Ovary (tissue), 10 donors: ENCODE measurements at places on chromosomes 5 and 9. TPM values are rescaled to one million over a fixed set of nuclear protein-coding genes. Genes with fewer than 3 reads are reported as not detected.
A peak's percentile ranks its signal among the peaks of the same experiment; 100 is the strongest.

PHF24 gene
- 0.10 TPM for polyA plus RNA-seq

DNA sequence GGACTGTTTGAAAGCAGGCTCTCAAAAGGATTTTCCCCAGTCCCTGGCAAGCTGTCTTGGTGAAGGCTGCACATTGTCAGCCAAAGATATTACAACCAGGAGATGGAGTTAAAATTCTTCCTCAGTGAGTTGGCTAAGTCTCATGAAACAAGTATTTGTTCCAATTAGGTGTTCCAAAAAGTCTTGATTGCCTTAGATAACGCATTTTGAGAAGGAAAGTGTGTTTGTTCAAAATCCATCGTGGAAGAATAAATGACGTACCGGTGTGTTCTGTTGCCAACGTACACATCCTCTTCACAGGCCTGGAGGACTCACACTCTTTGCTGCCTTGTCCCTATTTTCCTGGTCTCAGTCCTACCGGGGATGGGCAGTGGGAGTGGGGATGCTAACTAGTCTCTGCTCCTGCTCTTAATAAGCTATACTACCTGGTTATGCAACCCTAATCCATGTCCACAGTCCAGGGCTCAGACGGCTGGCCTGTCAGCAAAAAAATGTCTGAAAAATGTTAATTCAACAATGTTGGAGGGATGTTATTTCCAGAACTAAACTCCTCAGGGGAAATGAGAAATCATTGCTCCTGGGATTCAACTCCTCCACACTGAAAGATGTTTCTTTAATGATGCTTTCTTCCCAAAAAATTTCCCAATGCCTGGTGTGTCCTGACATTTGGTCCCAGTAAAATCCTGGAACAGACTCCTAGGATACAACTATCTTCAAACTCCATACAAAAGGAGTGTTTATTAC is 175.3 kb upstream of the KLF9 start:
- no peak overlapping the region for H3K4me3 ChIP-seq
- no peaks in the 10 kb centered on the region for H3K27me3 ChIP-seq
- H3K36me3 ChIP-seq: no peaks in the 10 kb centered on the region

DNA sequence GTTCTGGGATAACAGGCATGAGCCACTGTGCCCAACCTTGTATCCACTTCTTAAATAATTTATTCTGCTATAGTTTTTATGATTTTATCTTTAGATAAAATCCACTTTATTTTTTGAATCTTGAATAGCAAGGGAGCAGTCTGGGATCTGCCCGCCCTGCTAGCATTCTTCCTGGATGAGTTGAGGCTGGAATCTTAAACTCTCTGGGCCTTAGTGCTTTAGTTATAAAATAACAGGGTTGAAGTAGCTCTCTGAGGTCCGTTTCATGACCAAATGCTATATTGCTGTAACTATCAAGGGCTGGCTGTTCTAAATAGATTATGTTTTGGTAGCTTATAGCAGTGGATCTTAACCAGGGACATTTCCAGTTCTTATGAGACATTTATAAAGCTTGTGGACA is 20.8 kb downstream of the ACER2 start:
- no peak for DNase-seq
- no peaks in the 10 kb centered on the region for H3K36me3 ChIP-seq
- peaks cover 6% of the 10 kb centered on the region for H3K4me1 ChIP-seq
- no peak overlapping the region for H3K4me3 ChIP-seq

GRCh38 chr9:129497813-129498450 is 123.0 kb downstream of the C9orf50 start:
- peak overlapping the region; percentile 96 for H3K27ac ChIP-seq
- no peak for DNase-seq
- H3K36me3 ChIP-seq: no peaks in the 10 kb centered on the region
- no peaks in the 10 kb centered on the region for H3K27me3 ChIP-seq
- H3K4me3 ChIP-seq: peak overlapping the region; percentile 55
- peaks cover 25% of the 10 kb centered on the region for H3K4me1 ChIP-seq

DNA sequence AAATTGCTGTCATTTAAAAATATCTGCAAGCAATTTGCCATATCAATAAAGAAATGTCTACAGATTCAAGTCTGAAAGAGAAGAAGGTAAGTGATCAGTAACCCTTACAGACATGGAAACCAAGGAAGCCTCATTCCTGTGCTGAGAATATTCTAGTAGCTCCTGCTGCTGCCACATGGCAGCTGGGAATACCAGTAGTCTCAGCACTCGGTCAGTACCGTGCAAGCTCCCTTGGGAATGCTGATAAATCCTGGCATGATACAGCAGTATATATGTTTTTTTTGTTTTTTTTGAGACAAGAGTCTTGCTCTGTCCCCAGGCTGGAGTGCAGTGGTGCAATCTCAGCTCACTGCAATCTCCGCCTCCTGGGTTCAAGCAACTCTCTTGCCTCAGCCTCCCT is 27.9 kb downstream of the NANS start:
- H3K36me3 ChIP-seq: no peaks in the 10 kb centered on the region
- H3K27ac ChIP-seq: no peak overlapping the region
- no peaks in the 10 kb centered on the region for H3K27me3 ChIP-seq
- no peak overlapping the region for H3K4me3 ChIP-seq
- H3K4me1 ChIP-seq: peaks cover 7% of the 10 kb centered on the region

- H3K27ac ChIP-seq: no peak overlapping the region
- no peak for DNase-seq
- no peak overlapping the region for H3K4me3 ChIP-seq
- H3K4me1 ChIP-seq: no peaks in the 10 kb centered on the region
These were observed 142.4 kb downstream of the ST8SIA4 start for GRCh38 chr5:100760688-100761087.

GRCh38 chr9:75183306-75183705 is 95.0 kb downstream of the OSTF1 start:
- H3K4me3 ChIP-seq: no peak overlapping the region
- no peak for DNase-seq
- no peaks in the 10 kb centered on the region for H3K4me1 ChIP-seq
- no peaks in the 10 kb centered on the region for H3K36me3 ChIP-seq

LURAP1L gene
- 5.9 TPM for polyA plus RNA-seq

GRCh38 chr9:130665431-130666392 is 1.3 kb downstream of the PRDM12 start:
- H3K27ac ChIP-seq: no peak overlapping the region
- DNase-seq: no peak
- no peak overlapping the region for H3K4me3 ChIP-seq
- H3K27me3 ChIP-seq: peaks cover 11% of the 10 kb centered on the region
- no peaks in the 10 kb centered on the region for H3K36me3 ChIP-seq
- peaks cover 6% of the 10 kb centered on the region for H3K4me1 ChIP-seq

DNA sequence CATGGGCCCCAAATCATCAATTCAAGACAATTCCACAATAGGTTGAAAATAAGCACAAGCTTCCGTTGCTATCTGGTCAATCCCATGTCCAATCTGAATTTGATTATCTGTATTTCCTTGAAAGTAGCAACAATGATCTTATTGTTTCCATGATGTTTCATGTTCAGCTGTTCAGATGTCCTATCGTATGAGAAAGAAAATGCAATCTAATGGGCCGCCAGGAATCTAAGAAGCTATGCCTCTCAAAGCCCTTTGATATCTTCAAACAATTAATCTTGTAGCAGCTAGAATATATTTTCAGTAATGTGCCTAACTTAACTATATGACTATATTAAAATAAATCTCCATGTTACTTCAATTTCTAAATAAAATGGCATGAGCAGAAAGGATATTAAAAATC is 32.1 kb upstream of the ALDOB start:
- H3K4me1 ChIP-seq: no peaks in the 10 kb centered on the region
- no peaks in the 10 kb centered on the region for H3K36me3 ChIP-seq
- no peak overlapping the region for H3K27ac ChIP-seq
- H3K27me3 ChIP-seq: no peaks in the 10 kb centered on the region
- H3K4me3 ChIP-seq: no peak overlapping the region

GRCh38 chr9:93669958-93670207 is 93.5 kb downstream of the PHF2 start:
- no peak overlapping the region for H3K4me3 ChIP-seq
- no peaks in the 10 kb centered on the region for H3K4me1 ChIP-seq
- no peak for DNase-seq
- H3K27ac ChIP-seq: no peak overlapping the region

PCDHAC1 gene
- 0.04 TPM for polyA plus RNA-seq

MLANA gene
- not detected for polyA plus RNA-seq

DNA sequence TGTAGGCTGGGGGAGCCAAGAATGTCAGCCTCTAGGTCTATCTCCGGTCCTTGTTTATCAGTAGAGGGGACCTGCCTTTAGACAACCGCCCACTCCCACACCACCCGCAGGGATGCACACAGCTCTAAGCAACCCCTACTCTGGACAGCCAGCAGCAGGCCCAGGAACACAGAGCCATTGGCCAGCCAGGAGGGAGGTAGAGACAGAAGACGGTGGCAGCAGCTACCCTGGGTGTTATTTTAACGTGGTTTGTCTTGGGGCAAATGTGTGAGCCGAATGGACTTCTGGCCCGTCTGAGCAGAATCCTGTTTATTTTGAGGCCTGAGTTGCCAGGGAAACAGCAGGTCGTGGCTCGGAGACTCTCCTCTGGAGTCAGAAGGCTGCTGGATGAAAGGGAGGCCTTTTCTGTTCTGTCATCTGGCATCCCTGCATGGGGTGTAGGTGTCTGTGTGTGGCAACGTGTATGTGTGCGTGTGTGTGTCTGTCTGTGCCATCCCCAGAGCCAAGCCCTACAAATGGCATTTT is 382 bp upstream of the FGF1 start:
- no peaks in the 10 kb centered on the region for H3K36me3 ChIP-seq
- H3K4me3 ChIP-seq: no peak overlapping the region
- DNase-seq: no peak
- no peaks in the 10 kb centered on the region for H3K27me3 ChIP-seq
- H3K27ac ChIP-seq: no peak overlapping the region
- H3K4me1 ChIP-seq: peaks cover 1% of the 10 kb centered on the region

CLIC3 gene
- polyA plus RNA-seq: 1.1 TPM

SLC25A2 gene
- not detected for polyA plus RNA-seq

GRCh38 chr5:663436-664342 is 29.5 kb downstream of the TPPP start:
- no peaks in the 10 kb centered on the region for H3K27me3 ChIP-seq
- H3K4me1 ChIP-seq: no peaks in the 10 kb centered on the region
- no peak for DNase-seq
- H3K27ac ChIP-seq: no peak overlapping the region

GRCh38 chr5:168282120-168282519 is 9.3 kb upstream of the WWC1 start:
- H3K4me1 ChIP-seq: no peaks in the 10 kb centered on the region
- no peak overlapping the region for H3K4me3 ChIP-seq
- no peak for DNase-seq

GRCh38 chr5:31758803-31759425 is 120.0 kb downstream of the PDZD2 start:
- no peaks in the 10 kb centered on the region for H3K27me3 ChIP-seq
- no peaks in the 10 kb centered on the region for H3K36me3 ChIP-seq
- no peak for DNase-seq
- H3K27ac ChIP-seq: no peak overlapping the region
- H3K4me3 ChIP-seq: no peak overlapping the region

GRCh38 chr9:38032266-38033110 is 36.5 kb downstream of the SHB start:
- H3K36me3 ChIP-seq: no peaks in the 10 kb centered on the region
- H3K27me3 ChIP-seq: no peaks in the 10 kb centered on the region
- H3K4me1 ChIP-seq: no peaks in the 10 kb centered on the region
- DNase-seq: no peak

DNA sequence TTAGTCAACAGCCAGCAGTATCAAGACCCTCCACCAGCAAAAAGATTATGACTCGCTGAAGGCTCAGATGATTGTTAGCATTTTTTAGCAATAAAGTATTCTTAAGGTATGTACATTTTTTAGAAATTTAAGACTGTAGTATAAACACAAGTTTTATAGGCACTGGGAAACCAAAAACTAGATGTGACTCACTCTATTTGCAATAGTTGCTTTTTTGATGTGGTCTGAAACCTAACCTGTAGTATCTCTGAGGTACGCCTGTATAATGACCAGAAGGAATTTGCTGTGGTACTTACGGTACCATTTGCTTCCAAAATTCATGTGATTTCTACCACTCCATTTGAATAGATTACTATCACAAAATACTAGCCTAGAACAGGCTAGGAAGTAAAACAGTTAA is 60.8 kb downstream of the WDR41 start:
- no peaks in the 10 kb centered on the region for H3K36me3 ChIP-seq
- H3K4me1 ChIP-seq: no peaks in the 10 kb centered on the region
- no peak overlapping the region for H3K27ac ChIP-seq
- H3K4me3 ChIP-seq: no peak overlapping the region
